HCT116 (cell line): ENCODE measurements at places on chromosomes 2 and 18. TPM values are rescaled to one million over a fixed set of nuclear protein-coding genes. Genes with fewer than 3 reads are reported as not detected.

NR4A2 gene
- 17.9 TPM for total RNA-seq

DNA sequence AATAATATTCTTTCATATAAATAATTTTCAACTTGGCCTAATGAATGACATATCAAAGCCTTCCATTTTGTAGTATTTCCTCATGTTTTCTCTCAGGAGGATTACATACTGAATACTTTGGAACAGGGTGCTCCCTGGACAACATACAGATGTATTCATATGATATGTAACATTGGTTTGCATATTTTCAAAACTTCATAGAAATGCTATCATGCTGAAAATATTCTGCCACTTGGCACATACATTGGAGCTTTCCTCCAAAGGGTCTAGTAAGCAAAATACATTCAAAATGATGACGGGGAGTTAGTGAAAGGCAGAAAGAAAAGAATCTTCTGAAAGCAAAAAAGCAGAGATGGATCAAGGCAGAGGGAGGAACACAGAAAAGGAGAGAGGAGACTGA, 38.1 kb upstream of the RTN4 start:
- peaks cover 18% of the 10 kb centered on the region for H3K4me1 ChIP-seq
- no peak overlapping the region for H3K27ac ChIP-seq
- no peak for DNase-seq
- H3K27me3 ChIP-seq = no peaks in the 10 kb centered on the region
- no peak overlapping the region for H3K4me3 ChIP-seq

CNDP1 gene
- total RNA-seq = not detected

TMEM247 gene
- not detected for total RNA-seq

DNA sequence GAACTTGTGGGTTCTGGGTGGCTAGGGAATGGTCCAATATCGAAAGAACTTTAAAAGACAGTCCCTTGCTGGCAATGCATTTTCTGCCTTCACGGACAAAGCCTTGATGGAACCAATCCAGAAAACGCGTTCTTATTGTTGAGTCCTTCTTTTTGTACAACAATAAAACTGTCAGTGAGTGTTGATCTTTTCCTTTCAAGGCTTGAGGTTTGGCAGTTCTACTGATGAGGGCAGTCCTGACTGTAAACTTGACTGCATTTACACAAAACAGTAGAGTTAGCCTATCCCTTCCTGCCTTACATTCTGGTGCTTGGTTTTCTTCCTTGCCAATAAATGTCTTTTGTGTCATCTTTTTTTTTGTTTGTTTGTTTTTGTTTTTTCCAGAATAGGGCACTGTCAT, 2.5 kb upstream of the UGT1A7 start:
- no peak for DNase-seq
- H3K27me3 ChIP-seq = peaks cover 18% of the 10 kb centered on the region; the same call in 1 of the 2 replicates
- no peaks in the 10 kb centered on the region for H3K4me1 ChIP-seq
- H3K36me3 ChIP-seq = no peaks in the 10 kb centered on the region
- H3K27ac ChIP-seq = no peak overlapping the region

GRCh38 chr2:151305129-151305691, 15.7 kb upstream of the NMI start:
- no peak overlapping the region for H3K4me3 ChIP-seq
- no peaks in the 10 kb centered on the region for H3K36me3 ChIP-seq
- DNase-seq = no peak
- no peaks in the 10 kb centered on the region for H3K27me3 ChIP-seq
- H3K4me1 ChIP-seq = no peaks in the 10 kb centered on the region

PARD6G gene
- 12.8 TPM for total RNA-seq

- H3K27me3 ChIP-seq = no peaks in the 10 kb centered on the region
- H3K4me1 ChIP-seq = peaks cover 5% of the 10 kb centered on the region; the same call in 1 of the 2 replicates
- H3K36me3 ChIP-seq = no peaks in the 10 kb centered on the region
- H3K4me3 ChIP-seq = no peak overlapping the region
These were observed 346.1 kb upstream of the KYNU start for GRCh38 chr2:142531377-142531776.

DNA sequence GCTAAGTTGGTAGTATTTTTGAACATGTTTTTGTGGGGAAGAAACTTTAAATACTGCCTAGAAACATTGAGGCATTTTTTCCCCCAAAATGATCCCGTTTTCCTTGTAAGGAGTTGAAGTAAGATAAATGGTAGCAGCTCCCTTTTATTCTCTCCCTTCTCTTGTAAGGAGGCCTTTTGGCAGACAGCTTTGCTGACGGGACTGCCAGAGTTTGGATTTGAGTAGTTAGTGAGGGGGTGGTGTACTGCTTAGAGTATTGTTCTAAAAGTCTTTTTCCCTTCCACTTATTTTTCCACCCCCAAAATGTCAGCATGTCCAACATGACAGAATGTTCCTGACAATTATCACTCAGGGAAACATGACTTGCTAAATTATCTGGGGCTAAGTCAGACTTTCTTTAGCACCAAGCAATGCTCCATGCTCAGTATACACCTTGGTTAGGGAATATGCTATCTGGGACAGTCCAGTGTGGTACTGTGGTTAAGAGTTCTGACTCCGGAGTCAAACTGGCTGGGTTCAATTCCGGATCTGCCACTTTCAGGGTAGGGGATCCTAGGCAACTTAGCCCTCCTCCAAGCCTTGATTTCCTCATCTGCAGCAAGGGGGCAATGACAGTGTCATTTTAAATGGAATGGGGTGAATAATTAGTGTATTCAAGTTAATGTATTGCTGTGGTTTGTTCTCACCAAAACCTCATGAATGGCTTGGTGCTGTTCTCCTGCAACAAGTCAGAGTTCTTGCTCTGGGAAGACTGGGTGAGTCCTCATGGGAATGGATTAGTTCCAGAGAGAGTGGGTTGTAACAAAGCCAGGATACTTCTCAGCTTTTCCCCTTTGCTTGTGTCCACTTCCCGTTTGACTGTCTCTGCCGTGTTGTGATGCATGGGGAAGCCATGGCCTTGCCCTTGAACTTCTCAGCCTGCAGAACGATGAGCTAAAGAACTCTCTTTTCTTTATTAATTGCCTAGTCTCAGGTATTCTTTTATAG, 116.2 kb downstream of the TANC1 start:
- peaks cover 4% of the 10 kb centered on the region; the same call in 1 of the 2 replicates for H3K4me1 ChIP-seq
- no peaks in the 10 kb centered on the region for H3K27me3 ChIP-seq
- H3K4me3 ChIP-seq = no peak overlapping the region
- H3K27ac ChIP-seq = no peak overlapping the region

GRCh38 chr2:155178921-155179320, 480.4 kb downstream of the KCNJ3 start:
- H3K4me1 ChIP-seq = no peaks in the 10 kb centered on the region
- no peak overlapping the region for H3K4me3 ChIP-seq
- DNase-seq = no peak
- no peak overlapping the region for H3K27ac ChIP-seq
- H3K36me3 ChIP-seq = no peaks in the 10 kb centered on the region
- H3K27me3 ChIP-seq = no peaks in the 10 kb centered on the region
